MCF 10A (cell line): ENCODE measurements at places on chromosomes 3 and 15. TPM values are rescaled to one million over a fixed set of nuclear protein-coding genes. Genes with fewer than 3 reads are reported as not detected.

GRCh38 chr3:101310978-101311375 lies 9.4 kb downstream of the IMPG2 start:
- H3K36me3 ChIP-seq: no peaks in the 10 kb centered on the region
- H3K27me3 ChIP-seq: no peaks in the 10 kb centered on the region
- no peak overlapping the region for H3K27ac ChIP-seq

DNA sequence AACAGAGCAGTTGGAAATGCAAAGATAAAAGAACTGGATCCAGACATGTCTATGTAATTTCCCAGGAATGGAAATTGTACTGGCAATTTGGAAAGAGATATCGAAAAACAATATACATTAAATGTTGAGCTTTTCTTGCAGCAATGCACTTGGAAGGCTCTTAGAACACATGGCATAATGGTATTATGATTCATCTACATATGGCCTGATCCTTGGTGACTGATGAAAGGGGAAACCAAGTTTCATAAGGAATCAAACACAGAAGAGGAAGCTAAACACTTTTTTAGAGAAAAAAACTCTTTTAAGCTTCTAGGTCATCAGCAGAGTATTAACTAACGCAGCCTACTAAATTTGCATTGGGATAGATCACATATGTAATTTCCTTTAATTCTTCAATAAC lies 12.4 kb upstream of the GREM1 start:
- no peak overlapping the region for H3K27ac ChIP-seq
- H3K36me3 ChIP-seq: peaks cover 7% of the 10 kb centered on the region
- no peaks in the 10 kb centered on the region for H3K27me3 ChIP-seq
- H3K4me1 ChIP-seq: peaks cover 37% of the 10 kb centered on the region
- H3K4me3 ChIP-seq: no peak overlapping the region

SLC25A20 gene
- 9.2 and 11.5 TPM in 2 replicates for total RNA-seq

DNA sequence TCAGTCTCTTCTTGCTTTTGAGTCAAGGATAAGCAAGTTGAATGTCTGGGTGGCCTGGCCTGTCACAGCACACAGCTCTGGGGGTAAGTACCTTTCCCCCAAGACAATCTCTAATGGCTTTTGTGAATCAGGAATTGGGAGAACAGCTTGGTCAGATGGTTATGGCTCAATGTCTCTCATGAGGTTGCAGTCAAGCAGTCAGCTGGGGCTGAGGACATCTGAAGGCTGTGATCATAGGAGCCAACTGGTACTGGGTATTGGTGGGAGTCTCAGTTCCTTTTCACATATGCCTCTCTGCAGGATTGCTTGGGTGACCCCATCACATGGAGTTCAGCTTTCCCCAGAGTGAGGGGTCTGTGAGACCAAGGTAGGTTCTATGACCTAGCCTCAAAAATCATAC lies 33.0 kb upstream of the TMEM158 start:
- no peak for DNase-seq
- no peak overlapping the region for H3K4me3 ChIP-seq
- peaks cover 28% of the 10 kb centered on the region for H3K27me3 ChIP-seq

FAM227B gene
- 5.8 and 6.4 TPM in 2 replicates for total RNA-seq

DNA sequence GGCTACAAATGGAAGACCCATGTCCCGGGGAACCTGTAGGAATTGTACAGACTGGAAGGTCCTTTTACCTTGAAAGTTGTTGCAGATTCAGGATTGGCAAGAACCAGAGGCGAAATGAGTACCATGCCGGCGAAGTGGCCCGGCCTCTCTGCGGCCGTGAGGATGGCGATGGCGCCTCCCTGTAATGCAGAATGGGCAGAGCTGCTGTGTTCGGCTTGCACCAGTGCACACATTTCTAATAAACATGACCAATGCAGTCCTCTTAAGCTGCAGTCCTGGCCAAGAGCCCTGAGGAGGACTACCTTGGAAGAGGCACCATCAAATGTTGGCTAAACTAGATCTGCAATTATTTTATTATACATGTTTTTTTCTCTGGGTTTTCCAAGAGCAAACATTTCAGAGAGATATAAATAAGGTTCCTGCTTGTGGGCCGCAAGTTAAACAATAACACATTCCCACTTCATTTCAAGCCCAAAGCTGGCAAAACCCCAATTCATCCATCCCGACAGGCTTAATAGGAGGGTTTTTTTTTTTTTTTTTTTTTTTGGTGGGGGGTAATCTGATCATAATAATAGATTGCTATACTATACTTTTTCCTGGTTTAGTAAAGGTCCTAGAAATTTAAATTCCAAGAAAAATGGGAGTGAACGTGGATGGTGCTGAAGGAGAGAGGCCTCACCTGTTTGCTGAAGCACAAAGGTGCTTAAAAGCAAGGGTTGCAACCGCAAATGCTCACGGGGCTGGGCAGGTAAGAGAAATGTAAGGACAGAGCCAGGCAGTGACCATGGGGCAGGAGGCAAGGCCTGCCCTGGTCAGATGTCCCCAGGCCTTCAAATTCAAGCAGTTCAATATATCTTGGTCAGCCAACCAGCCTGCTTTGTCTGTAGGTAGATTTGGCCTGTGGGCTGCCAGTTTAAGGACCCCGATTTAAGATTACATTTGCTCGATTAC lies 48.5 kb downstream of the ABTB1 start:
- H3K4me1 ChIP-seq: no peaks in the 10 kb centered on the region
- H3K4me3 ChIP-seq: no peak overlapping the region
- no peak overlapping the region for H3K27ac ChIP-seq

GRCh38 chr15:23647421-23648370 lies at the start of gene MAGEL2:
Gene MAGEL2 (minus strand): TSS chr15:23647867. CDS start chr15:23647742, 125 bp downstream.
- H3K4me1 ChIP-seq: no peaks in the 10 kb centered on the region
- no peak within 1 kb of the TSS for H3K27ac ChIP-seq
- H3K27me3 ChIP-seq: no peaks in the 10 kb centered on the region
- H3K4me3 ChIP-seq: no peak within 1 kb of the TSS
- H3K36me3 ChIP-seq: no peaks in the 10 kb centered on the region

DNA sequence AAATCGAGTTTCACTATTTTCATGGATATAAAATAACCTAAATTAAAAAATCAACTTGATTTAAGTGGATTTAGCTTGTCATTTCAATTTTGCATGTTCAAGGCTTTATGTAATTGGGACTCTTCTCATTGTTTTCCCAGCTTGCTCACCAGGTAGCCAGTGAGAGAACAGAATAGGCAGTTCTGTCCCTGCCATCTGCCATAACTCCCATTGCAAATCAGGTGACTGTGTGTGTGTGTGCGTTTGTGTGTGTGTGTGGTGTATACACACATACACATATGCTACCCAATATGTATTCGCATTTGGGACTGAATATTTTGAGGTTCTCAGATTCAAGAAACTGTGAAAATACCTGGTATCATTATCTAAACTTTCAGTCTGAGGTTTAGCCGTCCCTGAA lies 1069.8 kb downstream of the IGSF11 start:
- H3K27me3 ChIP-seq: no peaks in the 10 kb centered on the region
- H3K4me3 ChIP-seq: no peak overlapping the region

- peak overlapping the region; percentile 24 for H3K27ac ChIP-seq
- H3K4me1 ChIP-seq: peaks cover 36% of the 10 kb centered on the region
- DNase-seq: peak; percentile 90
- H3K27me3 ChIP-seq: no peaks in the 10 kb centered on the region
Measured at GRCh38 chr15:39579487-39580116, 1.3 kb upstream of the THBS1 start.
